Amygdala (tissue), 56 donors: ENCODE measurements at places on chromosomes 12 and 14.

GRCh38 chr12:29155079-29155478 lies 6.0 kb downstream of the FAR2 start:
- DNase-seq, result no peak

GRCh38 chr12:130667421-130667960 lies 48.6 kb downstream of the RIMBP2 start:
- no peak for DNase-seq

GRCh38 chr14:33430414-33431035 lies 491.8 kb downstream of the NPAS3 start:
- no peak for DNase-seq

GRCh38 chr14:54734966-54735365 lies 167.7 kb downstream of the GCH1 start:
- DNase-seq, result no peak

DNA sequence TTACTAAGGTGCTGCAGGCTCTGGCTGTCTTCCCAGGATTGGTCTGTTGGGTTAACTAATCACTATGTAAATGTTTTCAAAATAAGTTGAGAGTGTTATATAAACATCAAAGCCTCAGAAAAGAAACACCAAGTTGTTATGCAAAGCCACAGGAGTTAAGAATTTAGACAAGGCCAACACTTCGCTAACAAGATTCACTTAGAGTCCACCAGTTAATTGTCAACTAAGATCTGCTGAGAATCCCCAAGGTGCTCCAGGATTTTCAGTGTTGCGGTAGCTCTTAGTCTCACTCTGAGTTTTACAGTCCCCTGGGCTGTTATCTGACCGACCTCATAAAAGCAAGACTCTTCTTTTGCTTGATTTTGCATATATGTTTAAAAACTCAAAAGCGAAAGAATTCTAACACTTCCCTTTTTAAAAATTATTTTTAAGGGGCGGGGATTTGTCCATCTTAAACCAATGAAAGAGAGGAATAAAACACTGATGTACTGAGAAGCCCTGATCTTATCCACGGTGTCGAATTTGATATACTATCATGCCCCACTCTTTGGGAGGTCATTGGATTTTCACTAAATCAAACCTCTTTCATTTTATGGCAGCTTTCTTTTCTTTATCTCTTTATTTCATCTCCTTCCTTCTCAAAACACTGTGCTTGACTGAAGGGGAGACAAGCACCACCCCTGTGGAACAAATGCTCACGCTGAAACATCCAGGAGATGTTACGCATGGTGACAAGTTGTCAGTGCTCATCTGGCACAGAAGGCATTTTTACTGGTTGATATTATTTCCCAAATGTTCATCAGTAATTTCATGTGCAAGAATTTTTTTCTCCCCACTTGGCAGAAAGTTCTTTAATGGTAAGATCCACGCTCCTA lies 7.0 kb downstream of the NIN start:
- DNase-seq, result no peak

- no peak for DNase-seq
Measured at GRCh38 chr12:79127271-79127751, 262.7 kb downstream of the SYT1 start.

GRCh38 chr12:76449016-76449415 lies 100.8 kb upstream of the BBS10 start:
- no peak for DNase-seq

- DNase-seq, result no peak
Measured at GRCh38 chr14:51704545-51704944, 52.8 kb downstream of the FRMD6 start.

- DNase-seq, result no peak
Measured at GRCh38 chr14:34489324-34489723, 27.3 kb upstream of the SPTSSA start.

GRCh38 chr14:75427126-75427481 lies 718 bp upstream of the JDP2 start:
- no peak for DNase-seq

DNA sequence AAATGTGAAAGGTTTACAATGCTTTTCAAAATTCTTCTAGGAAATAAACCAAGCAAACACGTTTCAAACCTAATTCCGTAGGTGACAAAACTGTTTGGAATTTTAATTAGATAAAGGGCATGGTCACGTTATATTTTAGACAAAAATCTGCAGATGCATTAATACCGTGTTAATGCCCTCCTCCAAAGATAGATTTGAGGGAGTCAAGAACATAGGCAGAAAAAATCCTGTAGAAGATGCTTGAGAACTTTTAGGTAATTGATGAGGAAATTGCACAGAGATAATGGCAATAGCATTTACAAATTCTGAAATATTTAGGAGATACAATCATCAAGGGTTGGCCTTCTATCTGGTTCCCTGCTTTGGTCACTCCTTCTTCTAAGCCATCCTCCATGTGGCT lies 212.6 kb downstream of the TMTC3 start:
- no peak for DNase-seq

- DNase-seq, result no peak
Measured at GRCh38 chr14:47194055-47194454, 481.4 kb downstream of the MDGA2 start.

- no peak for DNase-seq
Measured at GRCh38 chr12:117127933-117128823, 29.0 kb upstream of the TESC start.

DNA sequence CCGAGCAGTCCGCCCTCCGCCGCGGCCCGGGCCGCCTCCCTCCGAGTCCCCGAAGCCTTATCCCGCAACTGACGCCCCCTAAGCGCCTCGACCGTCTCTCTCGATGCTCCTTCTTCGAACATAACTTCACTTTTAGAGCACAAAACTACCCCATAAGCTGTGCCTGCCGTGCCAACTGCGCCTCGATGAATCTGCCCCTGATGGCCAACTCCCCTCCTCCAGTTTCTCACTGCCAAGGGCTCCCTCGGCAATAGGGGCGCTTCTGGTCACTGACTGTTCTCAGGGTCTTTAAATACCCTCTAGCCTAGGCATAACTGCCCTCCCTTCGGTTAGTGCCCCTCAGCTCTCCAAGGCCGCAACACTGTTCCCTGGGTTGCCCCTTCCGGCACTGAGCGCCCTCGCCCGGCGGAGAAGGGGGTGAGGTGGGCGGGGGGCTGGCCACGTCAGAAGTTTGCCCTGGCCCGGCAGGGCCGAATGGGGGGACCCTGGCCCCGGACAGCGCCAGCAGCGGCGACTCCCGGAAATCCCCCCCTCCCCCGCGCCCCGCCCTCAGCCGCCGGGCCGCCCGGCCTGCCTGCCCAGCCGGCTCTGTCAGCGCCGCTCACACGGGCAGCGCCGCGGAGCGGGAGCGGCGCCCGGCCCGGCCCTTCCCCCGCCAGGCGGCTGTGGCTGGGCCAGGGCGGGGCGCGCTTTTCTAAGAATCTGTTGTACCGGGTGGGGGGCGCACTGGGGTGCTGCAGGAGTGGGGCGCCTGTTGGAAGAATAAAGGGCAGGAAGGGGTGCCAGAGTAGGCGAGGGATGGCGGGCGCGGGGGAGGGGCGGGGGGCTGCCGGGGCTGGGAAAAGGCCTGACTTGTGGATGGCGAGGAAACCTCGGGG lies 10.6 kb downstream of the RARG start:
- peak; percentile 82 for DNase-seq

DNA sequence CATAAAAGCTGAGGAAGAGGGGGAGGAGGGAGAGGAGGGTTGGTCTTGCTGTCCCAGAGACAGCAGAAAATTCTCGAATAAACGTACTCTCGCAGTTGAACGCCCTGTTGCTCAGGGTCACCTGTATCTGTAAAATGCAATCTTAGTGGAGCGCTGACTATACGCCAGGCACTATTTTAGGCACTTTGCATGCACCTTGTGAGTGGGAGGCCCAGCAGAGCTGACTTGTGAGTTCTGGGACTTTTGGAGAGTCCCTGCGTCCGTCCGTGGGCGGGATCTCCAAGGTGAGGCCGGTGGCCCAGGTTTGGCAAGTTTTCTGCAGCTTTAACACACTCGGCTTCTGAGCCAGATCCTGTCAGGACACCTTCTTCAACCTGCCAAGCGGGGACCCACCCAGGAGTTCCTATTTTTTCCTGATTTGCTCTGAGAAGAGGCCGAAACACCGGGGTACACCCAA lies 32.5 kb upstream of the PLEKHG6 start:
- no peak for DNase-seq

DNA sequence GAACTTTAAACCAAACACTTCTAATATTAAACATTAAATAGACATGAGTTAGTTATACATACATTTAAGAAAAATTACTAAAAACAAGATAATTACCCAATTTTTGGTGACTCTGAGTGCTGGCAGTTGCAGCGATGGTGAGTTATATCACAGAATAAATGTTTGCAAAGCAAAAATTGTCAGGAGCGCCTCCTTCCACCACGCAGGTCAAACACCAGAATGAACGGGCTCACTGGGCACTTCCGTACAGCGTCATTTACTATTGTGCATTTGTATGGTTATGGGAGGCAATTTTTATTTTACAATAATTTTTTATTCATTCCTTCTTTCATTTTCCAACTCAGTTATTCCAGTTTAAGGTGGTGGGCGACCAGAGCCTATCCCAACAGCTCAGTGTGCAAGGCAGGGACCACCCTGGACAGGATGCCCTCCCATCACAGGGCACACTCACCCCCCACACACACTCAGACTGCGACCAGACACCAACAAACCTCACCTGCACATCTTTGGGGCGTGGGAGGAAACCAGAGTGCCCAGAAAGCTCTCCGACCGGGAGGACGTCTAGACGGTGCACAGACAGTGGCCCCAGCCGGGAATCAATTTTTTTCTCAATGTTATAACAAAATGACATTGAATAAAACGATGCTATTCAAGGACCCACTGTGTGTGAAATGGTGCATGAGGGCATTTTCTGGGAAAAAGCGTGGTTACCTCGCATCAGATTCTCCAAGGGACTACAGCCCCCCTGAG lies 67.2 kb downstream of the TESC start:
- DNase-seq, result no peak

- DNase-seq, result peak; percentile 30
Measured at GRCh38 chr14:97218691-97219430, 421.7 kb downstream of the VRK1 start.

DNA sequence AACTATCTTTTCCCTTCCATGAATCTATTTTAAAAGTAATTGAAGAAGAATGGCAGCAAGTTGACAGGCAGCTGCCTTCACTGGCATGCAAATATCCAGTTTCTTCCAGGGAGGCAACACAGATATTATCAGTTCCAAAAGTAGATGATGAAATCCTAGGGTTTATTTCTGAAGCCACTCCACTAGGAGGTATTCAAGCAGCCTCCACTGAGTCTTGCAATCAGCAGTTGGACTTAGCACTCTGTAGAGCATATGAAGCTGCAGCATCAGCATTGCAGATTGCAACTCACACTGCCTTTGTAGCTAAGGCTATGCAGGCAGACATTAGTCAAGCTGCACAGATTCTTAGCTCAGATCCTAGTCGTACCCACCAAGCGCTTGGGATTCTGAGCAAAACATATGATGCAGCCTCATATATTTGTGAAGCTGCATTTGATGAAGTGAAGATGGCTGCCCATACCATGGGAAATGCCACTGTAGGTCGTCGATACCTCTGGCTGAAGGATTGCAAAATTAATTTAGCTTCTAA lies 18.4 kb downstream of the TMPO start:
- DNase-seq, result no peak

GRCh38 chr14:71365361-71365760 lies 458.1 kb downstream of the PCNX1 start:
- no peak for DNase-seq

DNA sequence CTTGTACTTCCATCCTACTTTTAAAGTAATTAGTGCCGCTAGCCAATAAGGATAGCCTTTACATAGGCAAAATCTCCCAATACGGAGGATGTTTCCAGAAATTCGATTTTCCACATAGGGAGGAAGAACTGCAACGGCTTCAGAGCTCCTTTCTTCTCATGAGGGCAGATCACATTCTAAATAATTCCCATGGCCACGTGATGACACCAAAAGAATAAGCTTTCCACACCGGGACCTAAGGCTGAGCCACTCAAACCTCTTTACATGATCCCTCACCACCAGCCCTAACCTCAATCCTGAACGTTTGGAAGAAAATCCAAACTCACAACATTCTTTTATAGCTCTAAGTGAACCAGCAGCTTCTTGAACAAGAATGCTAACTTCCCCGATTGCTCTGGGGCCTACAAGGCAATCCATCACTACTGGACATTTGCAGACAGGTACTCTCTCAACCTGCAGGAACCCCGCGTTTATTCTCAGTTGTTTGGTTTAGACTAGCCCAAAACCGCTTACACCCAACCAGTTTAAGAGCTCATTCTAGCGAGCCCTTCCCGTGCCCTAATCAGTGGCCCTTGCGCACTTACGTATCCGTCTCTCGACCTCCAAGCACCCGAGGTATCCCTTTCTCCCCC lies 884 bp downstream of the CAPRIN2 start:
- no peak for DNase-seq

- DNase-seq, result no peak
Measured at GRCh38 chr14:89007906-89008305, 183.5 kb downstream of the TTC8 start.

GRCh38 chr14:99242816-99243721 lies 28.9 kb downstream of the BCL11B start:
- DNase-seq, result no peak

GRCh38 chr14:39568809-39569538 lies 136.7 kb upstream of the FBXO33 start:
- DNase-seq, result no peak

GRCh38 chr12:53664936-53665335 lies 10.9 kb downstream of the ATP5MC2 start:
- DNase-seq, result no peak

GRCh38 chr14:70665448-70666360 lies 24.0 kb downstream of the TTC9 start:
- no peak for DNase-seq

DNA sequence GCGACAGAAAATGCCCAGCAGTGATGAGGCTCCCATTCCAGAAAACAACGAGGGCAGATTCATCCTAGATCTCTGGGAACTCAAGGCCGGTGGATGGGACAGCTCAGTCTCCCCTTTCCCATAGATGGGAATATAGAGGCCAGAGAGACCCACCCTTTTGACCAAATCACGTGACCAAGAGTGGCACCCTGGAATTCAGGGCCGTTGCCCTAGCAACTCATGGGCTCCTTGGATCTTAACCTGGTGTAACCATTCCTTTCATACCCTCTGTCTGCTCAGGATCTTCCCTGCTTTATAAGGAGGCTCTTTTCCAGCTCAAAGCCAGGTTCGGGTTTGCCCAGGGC lies 8.4 kb upstream of the LRTM2 start:
- DNase-seq, result no peak

- DNase-seq, result no peak
Measured at GRCh38 chr14:36091096-36091495, 85.4 kb downstream of the PTCSC3 start.

DNA sequence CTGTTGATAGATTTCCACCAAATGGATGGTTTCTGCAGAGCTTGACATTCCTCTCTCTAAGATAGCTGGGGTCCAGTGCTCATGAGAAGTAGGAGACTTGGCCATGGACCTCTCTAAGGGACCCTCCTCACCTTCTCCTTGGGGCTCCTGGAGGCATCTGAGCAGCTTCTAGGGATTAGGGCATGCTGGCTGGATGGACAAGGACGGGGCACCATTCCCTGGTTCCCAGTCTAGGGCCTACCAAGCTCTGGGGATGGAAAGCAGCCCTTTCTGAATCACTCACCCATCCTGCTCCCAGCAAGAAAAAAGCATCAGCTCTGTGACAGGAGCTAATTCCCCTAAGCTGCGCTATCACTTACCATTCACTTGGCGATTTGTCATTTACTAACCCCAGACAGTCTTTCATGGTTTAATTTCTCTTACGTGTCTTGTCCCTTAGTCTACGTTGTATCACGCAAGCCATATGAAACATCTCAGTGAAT lies 39.5 kb downstream of the VWF start:
- no peak for DNase-seq
